Activated CD4-positive, alpha-beta T cell treated with anti-CD3 and anti-CD28 coated beads, Interleukin-2, amount 10 ng/mL, durations not matched to agents 24 days and 14 days (primary cell): ENCODE measurements at places on chromosomes 3 and 15. TPM values are rescaled to one million over a fixed set of nuclear protein-coding genes. Genes with fewer than 3 reads are reported as not detected.

DNA sequence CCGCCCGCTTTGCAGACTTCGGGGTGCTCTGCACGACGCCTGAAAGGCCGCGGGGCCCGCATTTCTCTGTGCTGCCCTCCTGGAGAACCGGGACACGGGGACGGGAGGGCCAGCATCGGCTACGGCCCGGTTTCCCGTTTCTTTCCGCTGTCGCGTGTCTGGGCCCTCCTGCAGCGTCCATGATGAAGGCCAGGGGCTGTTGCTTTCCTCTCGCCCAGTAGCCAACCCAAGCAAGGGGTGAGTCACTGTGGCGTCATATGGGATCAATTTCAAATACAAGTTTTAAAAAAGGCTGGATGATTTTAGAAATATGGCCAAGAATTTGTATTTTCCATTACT, 435 bp downstream of the SLC35G2 start:
- DNase-seq = peak; percentile 65

CYP1A2 gene
- total RNA-seq = not detected in 2 replicates

GOLGA6B gene
- total RNA-seq = not detected in 2 replicates

- no peak for DNase-seq
These were observed 10.8 kb upstream of the TNFAIP8L3 start for GRCh38 chr15:51105430-51106016.

DNA sequence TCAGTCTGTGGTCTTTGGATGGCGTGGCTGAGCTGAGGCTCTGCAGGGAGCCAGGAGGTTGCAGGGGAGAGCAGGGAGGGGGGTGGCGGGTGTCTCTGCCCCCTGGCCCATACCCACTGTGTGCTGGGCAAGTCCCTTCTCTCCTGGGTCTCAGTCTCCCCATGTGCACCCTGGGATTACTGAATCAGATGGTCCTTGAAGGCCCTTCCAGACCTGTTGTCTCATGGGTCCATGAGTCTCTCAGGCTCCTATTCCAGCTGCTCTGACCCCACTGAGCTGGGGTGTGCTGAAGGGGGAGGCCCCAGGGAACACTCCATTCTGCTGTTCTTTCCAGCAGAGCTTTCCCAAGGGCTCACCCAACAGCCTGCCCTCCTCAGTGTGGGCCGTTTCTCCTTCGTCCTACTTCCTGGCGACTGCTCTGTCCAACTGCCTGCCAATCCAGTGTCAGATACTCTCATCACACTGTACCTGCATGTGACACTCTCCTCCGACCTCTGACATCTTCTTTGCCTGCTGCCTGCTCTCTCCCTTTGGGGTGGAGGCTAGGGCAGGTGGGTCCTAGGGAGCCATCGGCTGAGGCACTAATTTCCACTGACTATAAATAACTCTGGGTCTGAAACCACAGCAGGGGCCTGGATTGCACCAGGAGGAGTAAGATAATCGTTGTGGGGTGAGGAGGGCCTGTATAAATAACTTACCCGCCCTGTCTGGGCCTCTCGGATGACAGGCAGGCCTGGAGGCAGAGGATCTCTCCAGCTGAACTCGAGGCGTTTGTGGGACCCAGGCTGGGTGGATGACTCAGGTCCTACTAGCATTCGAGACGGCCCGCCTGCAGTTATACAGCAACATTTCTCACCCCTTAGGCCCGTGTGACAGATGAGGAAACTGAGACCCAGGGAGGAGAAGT, 67.1 kb downstream of the ATP2B2 start:
- DNase-seq = peak; percentile 57

- no peak for DNase-seq
These were observed 10.4 kb downstream of the CLN6 start for GRCh38 chr15:68218847-68219798.
